Right ventricle myocardium superior (tissue), 1 donor: ENCODE measurements at places on chromosomes 7 and 10.

- DNase-seq = no peak
These were observed 56.1 kb downstream of the ATAD1 start for GRCh38 chr10:87761892-87762291.

DNA sequence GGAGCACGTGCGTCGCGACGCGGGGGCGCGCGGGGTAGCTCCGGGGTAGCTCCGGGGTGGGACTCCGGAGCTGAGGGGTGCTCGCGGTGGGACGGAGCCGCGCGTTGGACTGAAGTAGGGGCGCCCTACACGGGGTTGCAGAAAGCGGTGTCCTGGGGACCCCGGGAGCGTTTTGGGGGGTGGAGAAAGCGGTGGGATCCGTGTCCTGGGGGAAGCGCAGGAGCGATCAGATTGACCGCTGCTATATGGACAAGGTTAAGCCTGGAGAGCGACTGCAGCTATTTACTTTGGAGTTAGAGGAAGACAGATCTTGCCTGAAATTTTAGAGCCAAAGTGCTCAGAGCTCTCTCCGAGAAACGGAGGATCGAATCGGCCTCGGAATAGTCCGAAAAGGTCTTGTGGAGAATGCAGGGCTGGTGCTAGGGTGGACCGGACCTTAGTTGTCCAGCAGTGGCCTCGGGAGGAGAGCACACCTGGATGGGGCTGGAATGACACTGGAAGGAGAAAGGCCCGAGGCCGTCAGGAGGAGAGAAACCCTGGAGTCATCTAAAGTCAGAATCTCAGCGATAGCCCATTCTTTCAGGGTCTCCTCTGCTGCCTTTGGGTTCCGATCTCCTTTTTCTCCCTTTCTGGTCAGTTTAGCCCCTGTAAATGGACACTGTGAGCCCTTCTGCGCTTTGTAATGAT is 564 bp downstream of the PDSS1 start:
- no peak for DNase-seq

GRCh38 chr7:98364220-98364619 is 36.7 kb downstream of the BAIAP2L1 start:
- no peak for DNase-seq

- no peak for DNase-seq
These were observed 5.1 kb upstream of the ZNF32 start for GRCh38 chr10:43653746-43654145.

- DNase-seq = no peak
These were observed 1.3 kb upstream of the TM9SF3 start for GRCh38 chr10:96588060-96588554.

GRCh38 chr7:78953726-78954363 is 499.6 kb downstream of the MAGI2 start:
- no peak for DNase-seq

- peak; percentile 62 for DNase-seq
These were observed 91.9 kb upstream of the MBL2 start for GRCh38 chr10:52864201-52865106.

DNA sequence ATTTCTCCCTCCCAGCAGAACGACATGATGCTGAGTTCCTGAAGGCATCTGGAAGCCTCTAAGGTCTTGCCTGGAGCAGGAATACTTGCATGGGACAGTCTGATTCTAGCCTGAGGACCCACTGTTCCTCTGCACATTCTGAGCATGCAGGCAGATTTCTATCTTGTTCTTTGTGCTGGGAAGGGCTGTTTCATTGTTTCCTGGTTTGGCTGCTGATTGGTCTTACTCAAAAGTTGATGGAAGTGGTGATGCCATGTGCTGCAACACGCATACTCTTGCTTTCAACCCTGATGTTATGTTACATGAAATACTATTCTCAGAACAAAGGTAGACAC is 307.0 kb downstream of the GATA3 start:
- DNase-seq = no peak

DNA sequence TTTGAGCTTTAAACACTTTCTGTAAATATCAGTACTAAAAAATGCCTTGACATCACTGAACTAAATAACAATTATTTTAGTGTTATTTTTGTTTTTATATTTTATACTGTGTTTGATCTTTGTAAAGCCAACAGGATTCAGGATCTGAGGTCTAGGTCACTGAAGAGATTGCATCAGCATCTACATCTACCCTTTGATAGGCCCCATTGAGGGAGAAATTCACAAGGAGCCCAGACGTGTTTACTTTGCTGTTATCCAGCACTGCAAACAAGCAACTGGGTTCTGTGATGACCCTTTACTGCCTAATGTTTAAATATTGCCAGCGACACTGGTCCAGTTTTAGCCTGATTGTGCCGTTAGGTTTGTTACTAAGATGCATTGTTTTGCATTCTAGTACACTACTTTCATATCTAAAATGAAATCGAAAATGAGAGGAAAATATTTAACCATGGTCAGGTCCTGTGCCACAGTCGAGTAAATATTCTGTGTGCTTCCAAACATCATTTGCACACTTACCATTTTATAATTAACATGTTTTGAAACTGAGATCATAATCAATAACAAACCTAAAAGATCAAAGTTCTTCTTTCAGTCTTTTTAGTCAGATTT is 48.7 kb downstream of the SP8 start:
- no peak for DNase-seq

GRCh38 chr7:64755865-64756264 is 38.4 kb upstream of the ZNF138 start:
- DNase-seq = no peak

DNA sequence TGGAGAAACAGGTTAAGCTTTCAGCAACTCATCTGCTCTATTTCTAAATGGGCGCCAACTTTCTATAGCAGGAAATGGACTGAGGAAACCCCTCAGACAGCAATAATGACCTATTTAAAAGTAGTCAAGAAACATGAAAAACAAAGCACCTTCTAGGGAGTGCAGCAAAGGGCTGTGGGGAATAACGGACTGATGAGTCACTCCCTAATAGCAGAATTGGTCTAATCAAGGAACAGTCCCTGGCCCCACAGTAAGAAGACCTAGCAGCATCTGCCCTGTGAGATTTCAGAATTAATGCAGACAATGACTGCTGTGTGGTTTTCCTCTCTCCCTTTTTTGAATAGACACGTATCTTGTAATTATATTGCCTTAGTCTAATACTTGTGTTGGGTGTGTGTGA is 602.9 kb downstream of the IPMK start:
- DNase-seq = no peak

DNA sequence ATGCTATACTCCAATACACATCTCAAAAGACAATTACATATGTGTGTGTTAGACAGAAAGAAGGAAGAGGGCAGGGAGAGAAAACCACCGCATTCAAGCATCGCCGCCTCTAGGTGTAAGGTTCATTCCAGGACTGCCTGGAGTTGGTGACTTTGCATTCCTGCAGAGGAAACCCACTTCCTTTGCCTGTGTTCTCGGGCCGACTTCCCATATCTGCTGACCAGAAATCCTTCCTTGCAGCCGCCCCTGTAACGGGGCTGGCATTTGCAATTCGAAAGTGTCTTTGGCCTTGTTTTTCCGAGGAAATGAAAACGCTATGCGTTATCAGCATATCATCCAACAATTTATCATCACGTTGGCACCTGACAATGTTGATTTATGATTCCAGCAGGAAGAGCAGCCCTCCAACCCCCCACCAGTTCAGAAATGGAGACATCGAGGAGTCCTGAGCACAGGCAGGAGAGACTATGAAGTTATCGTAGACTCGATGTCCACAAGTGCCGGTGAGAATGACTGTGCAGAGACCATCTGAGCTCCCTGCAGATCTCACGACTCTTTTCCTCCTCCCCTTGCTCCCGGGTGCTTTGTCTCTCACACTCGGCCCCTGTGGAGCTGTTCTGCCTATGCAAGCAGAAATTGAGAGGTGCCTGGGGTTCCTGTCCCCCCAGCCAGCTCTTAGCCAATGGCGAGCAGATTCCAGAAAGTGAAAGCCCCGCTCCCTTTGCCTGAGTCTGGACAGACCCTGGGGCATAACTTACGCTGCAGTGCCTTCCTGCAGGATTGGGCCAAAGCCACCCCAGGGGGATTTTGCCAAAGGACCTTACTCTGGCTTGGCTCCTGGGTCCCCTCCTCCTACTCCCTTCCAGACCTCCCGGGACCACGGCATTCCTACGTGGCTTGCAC is 68.9 kb upstream of the FOXK1 start:
- peak; percentile 45 for DNase-seq

GRCh38 chr7:31110331-31111108 is 58.4 kb downstream of the ADCYAP1R1 start:
- no peak for DNase-seq

GRCh38 chr7:47565640-47566250 is 16.2 kb downstream of the TNS3 start:
- no peak for DNase-seq
